Stimulated activated CD4-positive, alpha-beta T cell treated with anti-CD3 and anti-CD28 coated beads, Interleukin-1b, Interleukin-23, amount 100 ng/mL, for 4 hours (primary cell): ENCODE measurements at places on chromosomes 7 and 10.

DNA sequence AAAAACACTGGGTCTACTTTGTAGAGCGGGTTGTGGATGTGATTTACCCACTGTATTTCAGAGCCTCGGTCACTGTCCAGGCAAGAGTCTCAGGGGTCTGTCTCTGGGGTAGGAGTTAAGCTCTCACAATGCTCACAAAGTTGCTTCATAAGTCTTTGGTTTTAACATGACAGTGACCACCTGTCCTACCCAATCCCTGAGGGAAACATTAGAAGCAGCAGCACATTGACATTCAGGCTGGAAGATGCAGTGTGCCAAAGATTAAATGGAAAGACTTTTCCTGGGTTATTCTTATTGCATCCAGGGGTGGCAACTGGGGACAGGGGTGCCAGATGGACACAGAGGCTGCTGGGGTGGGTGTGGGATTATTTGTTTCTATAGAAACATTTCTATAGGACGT, 330.0 kb downstream of the RNLS start:
- DNase-seq = no peak

DNA sequence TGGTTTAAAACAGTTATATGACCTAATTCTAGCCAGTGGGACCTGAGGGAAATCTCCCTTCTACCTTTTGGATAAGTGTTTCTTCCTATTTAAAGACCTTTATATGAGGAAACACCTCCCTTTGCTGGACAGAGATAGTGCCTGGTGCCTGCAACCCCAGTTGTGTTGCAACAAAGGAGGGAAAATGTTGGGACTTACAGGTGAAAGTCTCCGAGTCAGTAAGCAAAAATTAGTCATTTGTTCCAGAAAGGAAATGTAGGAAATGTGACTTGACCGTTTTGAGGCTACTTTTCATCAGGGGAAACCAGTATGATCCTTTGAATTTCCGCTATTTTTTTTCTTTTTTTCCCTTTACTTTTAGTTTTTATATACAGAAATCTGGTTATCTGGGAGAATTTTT, 165.5 kb downstream of the DKK1 start:
- no peak for DNase-seq

DNA sequence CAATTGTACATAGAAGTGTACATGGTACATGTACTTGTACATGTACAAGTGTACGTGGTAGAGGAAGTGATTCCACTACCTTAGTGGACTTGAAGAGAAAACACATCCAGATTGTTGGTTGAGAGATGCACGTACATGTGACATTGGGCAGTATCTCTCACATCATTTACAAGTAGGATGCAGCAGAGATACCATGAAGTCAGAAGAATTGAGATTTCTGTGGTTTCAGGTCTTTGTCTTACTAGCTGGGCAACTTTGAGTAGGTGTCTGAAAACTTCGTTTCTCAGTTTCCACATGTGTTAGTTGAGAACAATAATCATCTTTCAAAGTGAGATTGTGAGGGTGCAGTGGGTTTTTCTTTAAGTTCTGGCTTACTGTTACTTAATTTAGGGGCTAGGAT, 21.5 kb downstream of the CLDN12 start:
- no peak for DNase-seq

DNA sequence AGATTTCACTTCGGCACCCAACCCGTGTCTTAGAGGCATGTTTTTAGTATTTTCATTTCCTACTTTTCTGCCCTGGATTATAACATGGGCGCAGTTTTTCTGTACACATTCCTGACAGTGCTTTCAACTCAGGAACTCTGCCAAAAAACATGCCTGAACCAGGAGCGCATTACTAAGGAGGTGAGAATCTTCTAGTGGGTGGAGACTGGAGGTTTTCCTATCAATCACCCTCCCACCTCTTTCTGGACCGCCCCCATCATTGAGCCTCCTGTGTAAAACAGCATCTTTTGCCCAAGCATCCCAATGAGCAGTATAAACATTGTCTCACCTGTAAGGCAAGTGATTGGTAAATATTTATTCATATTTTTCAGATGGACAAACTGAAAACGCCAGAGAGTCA, 53.2 kb downstream of the STK17A start:
- no peak for DNase-seq

- DNase-seq = no peak
These were observed 787 bp downstream of the MAGI2 start for GRCh38 chr7:79452495-79453265.
